ENCODE measurements at places on chromosomes 2 and 18.

GRCh38 chr2:233250568-233250967 lies 905 bp upstream of the ATG16L1 start:
- DNase-seq = no peak

GRCh38 chr2:151334082-151334815 lies 23.1 kb upstream of the TNFAIP6 start:
- no peak for DNase-seq

DNA sequence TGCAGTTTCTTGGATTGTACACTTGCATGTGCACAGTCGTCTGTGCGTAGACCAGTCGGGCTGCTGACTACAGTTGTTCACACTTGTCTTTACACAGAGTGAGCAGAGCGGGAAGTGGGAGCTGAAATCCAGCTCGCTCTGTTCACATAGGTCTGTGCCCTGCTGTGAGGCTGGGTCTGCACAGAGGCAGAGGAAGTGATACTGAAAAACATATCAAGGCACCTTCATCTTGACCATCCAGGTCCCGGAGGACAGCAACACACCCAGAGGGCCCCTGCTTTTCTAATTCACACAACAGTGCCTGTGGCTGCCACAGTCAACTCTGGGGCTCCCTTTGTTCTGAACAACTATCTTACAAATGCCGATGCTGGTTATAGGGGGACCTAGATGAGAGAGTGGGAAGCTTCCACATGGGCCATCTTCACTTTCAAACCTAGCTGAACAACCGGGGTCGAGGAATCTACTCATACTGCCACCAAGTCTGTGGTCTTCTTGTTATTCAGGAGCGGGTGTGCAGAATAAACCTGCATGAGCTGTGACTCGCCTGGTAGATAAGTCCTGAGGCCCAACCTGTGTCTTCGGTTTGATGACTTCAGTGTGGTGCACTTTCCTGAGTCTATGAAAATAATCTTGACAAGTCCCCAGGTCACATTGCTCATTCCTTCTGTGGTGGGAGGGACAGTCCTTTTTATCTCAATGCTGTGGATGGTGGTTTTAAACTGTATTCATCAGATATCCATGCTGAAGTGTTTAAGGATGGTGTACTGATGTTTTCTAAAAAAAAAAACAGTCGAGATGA lies 3.5 kb upstream of the ADNP2 start:
- DNase-seq = no peak

GRCh38 chr18:73101977-73102376 lies 234.2 kb upstream of the NETO1 start:
- no peak for DNase-seq

- no peak for DNase-seq
Measured at GRCh38 chr2:108449410-108450130, 564 bp downstream of the GCC2 start.

All from NCI-H460 (cell line).